Esophagus squamous epithelium (tissue), 5 donors: ENCODE measurements at places on chromosomes 7 and 10.

DNA sequence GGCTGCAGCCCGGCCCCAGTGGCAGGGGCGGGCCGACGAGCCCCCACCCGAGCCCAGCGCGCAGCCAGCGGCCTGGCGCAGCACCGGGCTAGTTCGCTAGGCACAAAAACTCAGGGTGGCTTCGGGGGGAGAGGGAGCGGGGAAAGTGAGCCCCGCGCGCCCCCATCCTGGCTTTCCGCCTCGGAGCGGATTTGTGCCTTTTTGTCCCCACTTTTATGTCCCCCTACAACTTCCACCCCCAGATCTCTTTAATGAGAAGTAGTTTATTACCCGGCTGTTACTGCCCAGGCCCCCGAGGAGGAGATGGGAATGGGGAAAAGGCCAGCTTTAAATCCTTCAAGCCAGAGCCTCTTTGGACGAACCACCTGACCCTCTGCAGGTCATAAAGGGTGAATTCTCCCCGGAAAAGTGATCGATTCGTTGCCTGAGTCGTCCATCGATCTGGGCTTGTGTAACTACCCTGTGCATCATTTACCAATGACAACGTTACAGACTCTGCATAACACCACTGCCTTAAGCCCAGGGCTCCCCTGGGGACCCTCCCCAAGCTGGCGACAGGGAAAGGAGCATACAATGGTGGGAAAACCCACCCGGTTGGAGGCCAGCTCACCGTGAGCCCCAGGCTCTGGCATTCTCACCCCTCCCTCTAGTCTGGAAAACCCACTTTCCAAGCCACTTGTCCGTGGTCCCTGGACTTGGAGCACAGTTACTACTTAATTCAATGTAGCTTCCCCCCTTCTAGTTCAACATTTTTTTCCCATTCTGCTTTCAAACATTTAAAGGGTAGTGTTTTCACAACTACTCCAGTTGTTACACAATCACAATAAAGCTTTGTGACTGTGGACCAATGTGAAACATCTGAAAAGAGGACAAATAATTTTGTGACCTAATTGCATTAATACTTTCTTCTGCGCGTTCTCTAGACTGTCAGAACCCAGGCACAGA lies 748 bp upstream of the SH3PXD2A start:
- no peak for DNase-seq

DNA sequence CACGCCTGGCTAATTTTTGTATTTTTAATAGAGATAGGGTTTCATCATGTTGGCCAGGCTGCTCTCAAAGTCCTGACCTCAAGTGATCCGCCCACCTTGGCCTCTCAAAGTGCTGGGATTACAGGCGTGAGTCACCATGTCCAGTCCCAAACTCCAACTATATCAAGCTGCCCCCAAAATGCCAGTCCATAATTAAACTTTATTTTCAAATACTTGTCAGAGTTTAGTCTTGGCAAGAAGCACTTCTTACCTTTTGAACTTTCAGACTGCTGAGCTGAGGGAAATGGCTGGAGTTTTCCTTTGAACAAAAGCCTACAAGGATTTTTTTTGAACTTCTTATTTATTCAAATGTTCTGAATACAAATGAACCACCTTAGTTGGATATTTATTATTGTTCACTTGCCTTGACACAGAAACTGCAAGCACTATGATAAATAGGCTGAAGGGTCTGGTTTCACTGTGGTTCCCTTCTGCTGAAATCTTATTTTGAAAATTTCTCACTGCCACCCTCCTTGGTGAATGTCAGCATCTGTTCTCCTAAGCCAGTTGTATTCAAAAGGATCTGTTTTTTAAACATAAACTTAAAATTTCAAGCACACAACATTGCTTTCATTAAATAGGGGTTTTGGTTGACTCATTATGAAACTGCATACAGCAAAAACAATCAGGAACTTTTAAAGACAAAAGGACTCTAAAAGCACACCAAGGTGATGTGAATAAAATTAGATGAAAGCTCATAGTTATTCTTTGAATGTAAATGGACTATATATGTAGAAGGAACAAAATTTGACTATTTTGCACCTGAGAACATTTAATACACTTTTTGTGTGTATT lies 101.7 kb upstream of the SLC26A5 start:
- DNase-seq, result no peak

GRCh38 chr10:18608596-18608995 lies 42.8 kb downstream of the NSUN6 start:
- no peak for DNase-seq

DNA sequence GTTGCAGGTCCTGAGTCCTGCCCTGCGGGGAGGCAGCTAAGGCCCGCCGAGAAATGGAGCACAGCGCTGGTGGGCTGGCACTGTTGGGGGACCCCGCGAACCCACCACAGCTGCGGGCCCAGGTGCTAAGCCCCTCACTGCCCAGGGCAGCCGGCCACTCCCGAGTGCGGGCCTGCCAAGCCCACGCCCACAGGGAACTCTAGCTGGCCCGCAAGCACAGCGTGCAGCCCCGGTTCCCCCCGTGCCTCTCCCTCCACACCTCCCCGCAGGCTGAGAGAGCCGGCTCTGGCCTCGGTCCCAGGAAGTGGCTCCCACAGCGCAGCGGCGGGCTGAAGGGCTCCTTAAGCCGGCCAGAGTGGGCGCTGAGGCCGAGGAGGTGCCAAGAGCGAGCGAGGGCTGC lies 3.5 kb upstream of the NSMCE4A start:
- no peak for DNase-seq

DNA sequence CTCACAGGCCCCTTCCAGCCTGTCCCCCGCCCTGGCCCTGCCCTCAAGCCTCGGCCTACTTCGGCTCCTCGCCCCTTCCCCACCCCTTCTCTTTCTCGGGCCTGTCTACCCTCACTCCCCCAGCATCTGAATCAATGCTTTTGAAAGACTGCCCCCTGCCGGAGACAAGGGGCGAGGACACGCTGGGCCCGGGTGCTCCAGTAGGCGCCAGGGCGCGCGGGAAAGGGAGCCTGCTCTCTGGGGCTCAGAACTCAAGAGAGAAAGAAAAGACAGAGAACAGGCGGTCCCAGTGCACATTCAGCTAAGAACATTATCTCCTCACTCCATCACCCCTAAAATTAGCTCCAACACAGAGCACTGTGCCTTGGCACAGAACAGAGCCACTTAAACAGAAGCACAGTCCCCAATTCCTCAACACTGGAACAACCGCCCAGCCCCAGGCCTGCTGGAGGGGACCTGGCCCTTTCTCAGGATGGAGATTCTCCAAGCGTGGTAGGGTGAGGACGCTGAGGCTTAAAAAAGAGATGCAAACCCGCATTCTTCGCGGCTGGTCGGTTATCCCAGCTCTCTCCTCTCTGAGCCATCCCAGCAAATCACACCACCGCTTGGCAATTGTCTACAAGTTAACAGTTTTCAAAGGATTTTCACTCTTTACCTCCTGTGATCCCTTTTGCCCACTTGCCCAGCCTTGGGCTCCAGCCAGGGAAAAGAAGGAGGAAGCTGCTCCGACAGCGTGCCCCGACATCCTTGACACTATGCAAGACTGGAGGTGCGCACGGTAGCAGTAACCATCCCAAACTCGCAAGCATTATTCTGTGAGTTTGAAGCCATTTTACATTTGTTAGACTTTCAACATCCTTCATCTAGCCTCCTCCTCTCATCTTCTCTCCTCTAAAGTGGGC lies 2.1 kb downstream of the GIGYF1 start:
- DNase-seq, result no peak

GRCh38 chr7:127581716-127582115 lies 3.7 kb downstream of the GCC1 start:
- DNase-seq, result no peak

DNA sequence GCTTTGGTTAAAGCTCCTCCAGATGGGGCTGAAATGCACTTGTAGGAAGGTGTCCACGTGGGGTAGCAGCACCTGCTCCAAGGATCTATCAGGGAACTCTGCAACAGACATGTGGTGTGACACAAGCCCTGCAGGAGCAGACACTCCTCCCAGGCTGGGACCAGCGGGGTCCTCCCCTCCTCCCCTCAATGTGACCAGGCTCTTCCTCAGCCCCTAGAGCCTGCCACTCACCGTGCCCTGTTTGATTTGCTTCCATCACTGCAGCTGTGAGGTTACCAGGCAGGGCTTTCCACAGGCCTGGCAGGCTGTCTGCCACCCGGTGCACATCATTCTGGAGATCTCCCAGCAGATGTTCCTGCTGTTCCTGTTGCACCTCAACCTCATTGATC lies 13.4 kb downstream of the MMRN2 start:
- no peak for DNase-seq
